ENCODE measurements at places on chromosomes 4 and X.

- DNase-seq, result no peak
These were observed 274.9 kb upstream of the LDB2 start for GRCh38 chr4:17173300-17173699.

- DNase-seq, result no peak
These were observed 34.5 kb upstream of the FAAH2 start for GRCh38 chrX:57251965-57252364.

GRCh38 chr4:1578251-1578773 is 105.8 kb downstream of the FAM53A start:
- no peak for DNase-seq

GRCh38 chr4:2948895-2949781 is 14.1 kb downstream of the NOP14 start:
- no peak for DNase-seq

- DNase-seq, result no peak
These were observed 196.7 kb downstream of the HS3ST1 start for GRCh38 chr4:11232015-11232414.

DNA sequence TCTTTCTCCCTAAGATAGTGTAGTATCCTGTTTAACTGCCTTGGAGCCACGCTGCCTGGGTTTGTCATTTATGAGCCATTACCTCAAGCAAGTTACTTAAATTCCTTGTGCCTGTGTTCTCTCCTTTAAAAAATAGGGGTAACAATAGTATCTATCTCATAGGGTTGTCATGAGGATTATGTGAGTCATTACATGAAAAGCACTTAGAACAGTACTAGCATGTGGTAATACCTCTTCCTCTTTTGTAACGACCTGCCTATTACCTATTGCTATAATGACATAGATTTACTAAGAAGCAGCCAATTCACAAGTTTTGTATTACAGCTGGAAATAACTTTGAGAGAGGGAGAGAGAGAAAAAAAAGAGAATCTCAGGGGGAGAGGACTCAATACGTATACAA is 834.7 kb downstream of the RAPGEF2 start:
- no peak for DNase-seq

DNA sequence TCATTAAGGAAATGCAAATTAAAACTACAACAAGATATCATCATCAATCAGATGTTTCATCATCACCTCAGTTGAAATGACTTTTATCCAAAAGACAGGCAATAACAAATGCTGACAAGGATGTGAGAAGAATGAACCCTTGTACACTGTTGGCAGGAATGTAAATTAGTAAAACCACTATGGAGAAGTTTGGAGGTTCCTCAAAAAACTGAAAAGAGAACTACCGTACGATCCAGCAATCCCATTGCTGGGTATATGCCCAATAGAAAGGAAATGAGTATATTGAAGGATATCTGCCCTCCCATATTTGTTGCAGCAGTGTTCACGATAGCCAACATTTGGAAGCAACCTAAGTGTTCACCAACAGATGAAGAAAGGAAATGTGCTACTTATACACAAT is 50.6 kb upstream of the STARD8 start:
- no peak for DNase-seq

DNA sequence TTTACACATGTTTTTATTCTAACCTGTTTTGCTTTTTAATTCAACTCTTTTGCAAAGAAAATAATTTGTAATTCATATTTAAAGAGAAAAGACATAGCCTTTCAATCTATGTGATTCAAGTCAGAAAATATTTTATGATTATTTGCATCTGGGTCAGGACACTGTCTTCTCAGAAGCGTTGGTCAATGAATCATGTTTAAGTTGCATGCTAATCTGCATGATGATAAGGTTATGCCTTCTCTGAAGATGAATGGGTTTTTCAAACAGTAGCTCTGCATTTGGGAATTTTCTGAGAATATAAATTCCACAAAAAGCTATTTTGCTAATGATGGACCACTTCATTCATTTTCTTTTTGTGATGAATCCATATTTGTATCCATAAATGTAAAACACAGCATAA is 282.5 kb downstream of the TMA16 start:
- DNase-seq, result no peak

DNA sequence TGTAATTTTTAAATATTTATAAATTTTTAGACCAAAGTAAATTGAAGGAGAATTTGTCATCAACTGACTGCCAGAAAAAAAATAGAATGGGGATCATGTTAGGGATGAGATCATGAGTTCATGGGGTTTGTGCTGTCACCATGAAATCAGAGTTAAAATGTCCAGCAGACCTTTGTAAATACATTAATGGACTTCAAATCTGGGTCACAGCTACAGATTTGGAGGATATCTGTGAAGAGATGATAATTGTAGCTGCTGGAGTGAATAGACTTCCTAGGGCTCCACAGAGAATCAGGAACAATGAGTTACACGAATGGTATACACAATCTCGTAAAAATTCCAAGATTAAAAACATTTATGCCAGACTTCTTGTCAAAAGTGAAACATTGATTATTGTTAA is 6.6 kb downstream of the FSTL5 start:
- DNase-seq, result no peak

GRCh38 chr4:52914051-52914605 is 52.0 kb downstream of the RASL11B start:
- DNase-seq, result no peak

- DNase-seq, result no peak
These were observed 155.1 kb upstream of the RASGEF1B start for GRCh38 chr4:81626851-81627250.

- DNase-seq, result no peak
These were observed 133.3 kb upstream of the ZIC3 start for GRCh38 chrX:137432609-137433008.

DNA sequence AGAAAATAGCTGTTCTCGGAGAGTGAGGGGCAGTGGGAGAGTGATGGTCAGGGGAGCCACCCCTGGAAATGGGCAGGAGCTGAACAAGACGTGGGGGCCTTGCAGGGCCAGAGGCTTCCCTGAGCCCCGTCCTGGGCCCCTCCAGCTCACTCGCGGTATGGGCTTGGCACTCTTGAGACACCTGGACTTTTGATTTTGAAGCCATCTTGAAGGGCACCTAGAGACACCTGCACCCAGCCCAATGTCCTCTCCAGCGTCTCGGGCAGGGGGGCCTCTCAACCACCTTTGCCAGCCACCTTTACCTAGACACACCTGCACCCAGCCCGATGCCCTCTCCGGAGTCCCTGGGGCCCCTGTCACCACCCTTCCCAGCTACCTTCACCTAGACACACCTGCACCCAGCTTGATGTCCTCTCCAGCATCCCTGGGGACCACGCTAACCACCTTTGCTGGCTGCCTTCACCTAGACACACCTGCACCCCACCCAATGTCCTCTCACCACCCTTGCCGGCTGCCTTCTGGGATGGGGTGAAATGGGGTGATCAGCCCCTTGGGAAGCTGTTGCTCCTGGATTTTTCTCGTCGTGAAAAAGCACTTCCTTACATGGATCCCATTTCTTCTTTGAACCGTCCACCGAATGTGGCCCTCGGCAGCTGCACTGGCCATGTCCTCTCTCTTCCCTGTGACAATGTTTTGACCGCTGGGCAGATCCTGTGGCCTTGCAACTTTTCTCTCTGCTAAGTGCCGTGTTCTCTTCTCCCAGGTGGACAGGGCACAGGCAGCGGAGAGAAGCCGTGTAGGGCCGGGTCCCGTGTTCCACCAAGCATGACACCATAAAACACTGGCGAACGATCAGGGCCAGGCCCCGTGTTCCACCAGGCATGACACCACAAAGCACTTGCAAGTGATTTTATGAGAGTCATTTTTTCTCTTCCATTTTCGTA is 47.5 kb downstream of the CPZ start:
- peak; percentile 7 for DNase-seq

- DNase-seq, result no peak
These were observed 431.3 kb downstream of the KCNIP4 start for GRCh38 chr4:21517126-21517859.

- no peak for DNase-seq
These were observed 1.2 kb downstream of the RBBP7 start for GRCh38 chrX:16868920-16869319.

DNA sequence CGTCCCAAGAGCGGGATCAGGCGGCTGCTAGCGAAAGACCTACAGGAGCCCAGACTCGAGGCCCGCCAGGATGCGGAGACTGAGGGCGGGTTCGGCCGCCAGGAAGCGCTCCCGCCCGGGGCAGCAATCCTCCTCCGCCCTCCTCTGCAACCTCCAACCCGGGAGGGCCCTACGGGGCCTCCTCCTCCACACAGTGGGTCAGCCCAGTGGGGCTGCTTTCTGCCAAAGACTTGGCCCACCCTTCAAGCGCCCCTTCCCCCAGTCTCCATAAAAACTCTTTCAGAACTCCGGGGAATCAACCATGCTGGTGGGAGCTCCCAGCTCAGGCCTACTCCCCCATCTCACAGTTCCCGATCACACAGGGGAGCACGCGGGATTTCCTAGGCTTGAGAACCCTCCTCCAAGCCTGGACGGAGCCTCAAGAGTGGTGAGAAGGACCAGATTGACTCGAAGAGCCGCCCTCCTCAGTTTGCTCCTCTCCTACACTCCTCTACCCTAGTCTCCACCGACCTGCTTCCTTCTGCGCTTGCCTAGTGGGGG is 77.5 kb downstream of the RLIM start:
- DNase-seq, result no peak

DNA sequence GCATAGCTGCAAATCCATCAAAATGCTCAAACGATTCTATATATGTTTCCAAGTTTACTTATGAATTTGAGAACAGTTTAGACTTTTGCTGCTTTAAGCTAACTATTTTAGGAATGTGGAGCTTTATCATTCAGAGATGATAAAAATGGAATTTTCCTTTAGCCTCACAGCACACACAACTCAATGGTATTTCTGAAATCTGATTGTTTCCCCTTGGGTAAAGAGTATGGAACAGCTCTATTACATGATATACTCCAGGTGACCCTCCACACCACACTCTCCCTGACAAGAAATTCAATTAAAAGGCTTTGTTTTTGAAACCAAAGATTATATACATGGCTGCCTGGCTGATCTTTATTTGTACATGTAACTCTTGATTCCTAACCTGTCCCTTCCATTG is 120.0 kb downstream of the LUZP4 start:
- DNase-seq, result no peak

DNA sequence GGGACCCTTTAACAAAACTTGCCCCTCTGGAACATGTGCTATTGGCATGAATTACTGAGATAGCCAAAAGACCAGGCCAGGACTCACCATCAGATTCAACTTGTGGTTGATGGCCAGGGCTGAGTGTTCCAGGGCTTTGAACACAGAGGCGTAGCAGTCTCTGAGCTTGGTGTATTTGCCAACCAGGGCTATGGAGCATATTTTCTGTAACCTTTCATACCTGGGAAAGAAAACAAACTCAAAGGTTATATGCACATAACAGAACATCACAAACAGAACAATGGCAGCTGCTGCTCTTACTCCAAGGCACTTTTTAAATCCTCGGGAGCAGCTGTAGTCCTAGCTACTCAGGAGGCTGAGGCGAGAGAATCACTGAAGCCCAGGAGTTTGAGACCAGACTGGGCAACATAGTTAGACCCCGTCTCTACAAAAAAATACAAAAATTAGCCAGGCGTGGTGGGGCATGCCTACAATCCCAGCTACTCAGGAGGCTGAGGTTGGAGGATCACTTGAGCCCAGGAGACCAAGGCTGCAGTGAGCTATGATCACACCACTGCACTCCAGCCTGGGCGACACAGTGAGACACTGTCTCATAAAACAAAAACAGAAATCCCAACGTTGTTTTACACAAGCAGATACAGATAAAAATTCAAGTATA is 29.3 kb downstream of the CTPS2 start:
- no peak for DNase-seq

GRCh38 chrX:121570072-121570841 is 522.8 kb downstream of the GLUD2 start:
- DNase-seq, result no peak

DNA sequence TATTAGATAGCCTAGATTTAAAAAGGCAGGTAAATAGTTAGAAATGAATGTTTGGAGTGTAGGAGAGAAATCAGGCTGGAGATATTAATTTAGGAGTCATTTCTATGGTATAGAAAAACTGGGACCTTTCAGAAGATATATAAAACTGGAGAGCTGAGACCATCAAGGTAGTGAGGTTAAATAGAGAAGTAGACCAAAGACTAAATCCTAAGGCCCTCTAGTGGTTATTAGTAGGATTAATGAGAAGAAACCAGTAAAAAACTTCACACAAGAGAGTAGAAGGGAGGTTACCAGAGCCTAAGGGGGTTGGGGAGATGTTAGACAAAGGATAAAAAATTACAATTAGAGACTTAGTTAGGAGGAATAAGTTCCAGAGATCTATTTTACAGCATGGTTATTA is 351.0 kb upstream of the SPANXN1 start:
- DNase-seq, result no peak

DNA sequence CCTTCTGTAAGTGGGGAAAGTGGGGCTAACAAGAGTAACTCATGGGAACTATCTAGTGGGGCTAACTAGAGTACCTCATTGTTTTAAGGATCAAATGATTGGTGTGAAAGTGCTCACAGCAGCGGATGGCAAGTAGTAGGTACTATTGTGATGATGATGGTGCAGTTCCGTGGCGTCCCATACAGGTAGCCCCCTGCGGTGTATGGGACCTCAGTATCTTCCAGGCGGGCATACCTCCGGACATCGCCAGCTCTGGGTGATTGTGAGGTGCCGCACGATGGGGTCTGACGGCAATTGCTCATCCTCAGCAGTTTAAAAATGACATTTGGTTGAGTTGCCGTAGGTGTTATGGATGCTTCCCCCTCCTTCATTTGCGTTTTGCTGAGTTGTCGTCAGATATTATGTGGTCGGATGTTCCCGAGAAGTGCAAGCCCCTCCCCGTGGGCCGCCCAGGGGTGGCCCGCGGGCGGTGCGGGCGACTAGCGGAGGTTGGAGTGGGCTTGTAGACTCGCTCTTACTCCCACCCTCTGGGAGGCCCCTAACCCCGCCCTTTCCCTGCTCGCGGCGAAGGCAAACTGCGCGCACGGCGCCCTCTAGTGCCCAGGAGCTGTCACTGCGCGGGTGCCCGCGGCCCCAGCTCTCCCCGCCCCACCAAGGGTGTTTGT is 18.3 kb upstream of the GPR101 start:
- DNase-seq, result peak; percentile 82

DNA sequence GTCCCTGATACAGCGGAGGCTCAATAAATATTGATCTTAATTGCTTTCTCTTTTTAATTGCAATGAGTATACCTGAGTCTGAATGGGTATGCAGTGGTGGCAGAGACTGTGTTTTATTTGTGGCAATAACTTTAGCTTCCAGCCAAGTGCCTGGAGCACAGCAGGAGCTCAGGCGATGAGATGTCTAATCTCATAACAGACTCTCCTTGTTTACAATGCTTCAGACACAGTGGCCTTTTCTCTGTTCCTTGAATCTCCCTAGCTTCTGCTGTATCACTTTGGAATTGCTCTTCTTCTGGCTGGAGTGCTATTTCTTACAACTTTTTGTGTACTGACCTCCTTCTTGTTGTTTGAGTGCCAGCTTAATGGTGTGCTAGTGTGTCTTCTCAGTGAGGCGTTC is 91.5 kb upstream of the UNC5C start:
- no peak for DNase-seq

- DNase-seq, result no peak
These were observed 57.0 kb downstream of the ZNF827 start for GRCh38 chr4:145881576-145881975.

DNA sequence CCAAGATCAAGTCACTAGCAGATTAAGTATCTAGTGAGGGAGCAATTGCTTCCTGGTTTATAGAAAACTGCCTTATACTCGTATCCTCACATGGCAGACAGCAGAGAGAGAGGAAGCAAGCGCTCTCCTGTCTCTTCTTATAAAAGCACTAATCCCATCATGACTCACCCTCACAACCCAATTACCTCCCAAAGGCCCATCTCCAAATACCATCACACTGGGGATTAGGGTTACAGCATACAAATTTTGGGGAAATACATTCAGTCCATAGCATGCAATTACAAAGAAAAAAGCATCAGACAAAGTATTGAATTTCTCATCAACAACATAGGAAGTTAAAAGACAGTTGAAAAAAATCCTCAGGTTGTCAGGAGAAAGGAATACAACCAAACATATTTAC is 292.6 kb downstream of the IQCM start:
- no peak for DNase-seq
